ENCODE measurements at places on chromosomes 5 and 9. TPM values are rescaled to one million over a fixed set of nuclear protein-coding genes. Genes with fewer than 3 reads are reported as not detected.

Gene TLX3
- total RNA-seq = not detected

Gene MIGA2
- 58.2 TPM for total RNA-seq

Gene ZDHHC11
- total RNA-seq = 39.5 TPM

Gene FAM151B
- 2.9 TPM for total RNA-seq

Gene SLIT3
- 67.0 TPM for total RNA-seq

DNA sequence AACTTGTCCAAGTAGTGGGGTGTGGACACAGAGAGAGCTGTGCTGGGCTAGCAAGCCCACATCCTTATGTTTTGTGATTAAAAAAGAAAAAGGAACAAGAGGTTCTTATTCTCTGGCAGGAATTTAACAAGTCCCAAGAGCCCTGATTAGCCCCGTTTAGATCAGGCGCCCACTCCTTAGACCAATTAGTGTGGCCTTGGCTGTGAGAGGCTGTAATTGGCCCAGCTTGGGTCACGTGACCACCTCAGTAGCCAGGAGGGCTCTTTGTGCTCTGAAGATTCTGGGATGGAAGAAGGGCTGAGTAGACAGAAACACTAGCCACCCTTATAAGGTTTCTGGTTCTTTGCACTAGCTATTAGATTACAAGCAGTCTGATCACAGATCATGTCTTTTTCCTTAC, 31.1 kb downstream of the GCNT4 start:
- no peak for DNase-seq

GRCh38 chr9:97855486-97855875, 2.5 kb downstream of the FOXE1 start:
- DNase-seq = no peak

GRCh38 chr5:140041492-140042392, 1.4 kb downstream of the NRG2 start:
- DNase-seq = no peak

DNA sequence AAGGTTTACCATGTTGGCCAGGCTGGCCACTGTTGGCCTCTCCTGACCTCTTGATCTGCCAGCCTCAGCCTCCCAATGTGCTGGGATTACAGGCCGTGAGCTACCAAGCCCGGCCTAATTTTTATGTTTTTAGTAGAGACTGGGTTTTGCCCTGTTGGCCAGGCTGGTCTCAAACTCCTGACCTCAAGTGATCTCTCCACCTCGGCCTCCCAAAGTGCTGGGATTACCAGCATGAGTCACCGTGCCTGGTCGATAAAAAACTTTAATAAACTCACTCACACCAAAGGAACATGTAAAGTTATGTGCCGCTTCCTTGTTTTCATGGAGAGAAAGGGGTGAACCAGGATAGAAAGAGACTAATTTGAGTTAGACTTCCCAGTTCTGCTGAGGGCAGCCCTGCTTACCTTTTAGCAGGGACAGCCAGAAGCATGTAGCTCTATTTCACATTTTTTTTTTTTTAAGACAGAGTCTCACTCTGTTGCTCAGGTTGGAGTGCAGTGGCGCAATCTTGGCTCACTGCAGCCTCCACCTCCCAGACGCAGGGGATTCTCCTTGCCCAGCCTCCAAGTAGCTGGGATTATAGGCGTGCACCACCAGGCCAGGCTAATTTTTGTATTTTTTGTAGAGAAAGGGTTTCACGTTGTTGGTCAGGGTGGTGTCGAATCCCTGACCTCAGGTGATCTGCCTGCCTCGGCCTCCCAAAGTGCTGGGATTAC, 11.4 kb upstream of the HAUS6 start:
- no peak for DNase-seq

DNA sequence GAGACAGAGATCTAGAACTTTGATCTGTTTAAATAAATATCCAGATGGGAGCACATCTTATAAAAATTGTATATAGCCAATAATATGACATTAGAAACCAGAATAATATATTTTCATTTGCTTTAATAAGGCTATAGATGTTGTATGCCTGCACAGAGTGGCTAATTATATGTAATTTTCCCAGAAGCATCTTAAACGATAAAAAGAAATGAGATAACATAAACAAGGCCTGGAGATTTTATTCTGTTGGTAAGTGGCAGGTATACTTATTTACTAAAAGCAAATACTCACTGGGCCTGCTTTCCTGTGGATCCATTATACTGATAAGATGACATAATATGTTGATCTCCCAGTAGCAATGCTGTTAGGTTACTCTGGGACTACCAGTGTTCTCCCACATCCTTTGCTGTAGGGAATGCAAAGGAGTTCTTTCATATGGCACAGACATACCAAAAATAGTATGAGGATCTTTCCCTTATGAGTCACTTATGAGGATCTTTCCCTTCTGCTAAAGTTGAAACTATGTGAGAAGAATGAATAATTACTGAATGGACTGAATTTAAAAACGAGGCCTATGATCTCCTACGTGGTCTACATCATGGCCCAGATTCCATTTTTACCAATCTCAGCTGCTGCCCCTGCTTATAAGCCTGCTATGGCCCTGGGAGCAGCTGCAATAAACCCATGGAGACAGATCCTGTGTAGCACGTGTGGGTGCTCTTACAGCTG, 112.1 kb downstream of the NUDT12 start:
- DNase-seq = no peak

Data from ureter (tissue), 1 donor.